ENCODE measurements at places on chromosomes 3 and 15. TPM values are rescaled to one million over a fixed set of nuclear protein-coding genes. Genes with fewer than 3 reads are reported as not detected.

DNA sequence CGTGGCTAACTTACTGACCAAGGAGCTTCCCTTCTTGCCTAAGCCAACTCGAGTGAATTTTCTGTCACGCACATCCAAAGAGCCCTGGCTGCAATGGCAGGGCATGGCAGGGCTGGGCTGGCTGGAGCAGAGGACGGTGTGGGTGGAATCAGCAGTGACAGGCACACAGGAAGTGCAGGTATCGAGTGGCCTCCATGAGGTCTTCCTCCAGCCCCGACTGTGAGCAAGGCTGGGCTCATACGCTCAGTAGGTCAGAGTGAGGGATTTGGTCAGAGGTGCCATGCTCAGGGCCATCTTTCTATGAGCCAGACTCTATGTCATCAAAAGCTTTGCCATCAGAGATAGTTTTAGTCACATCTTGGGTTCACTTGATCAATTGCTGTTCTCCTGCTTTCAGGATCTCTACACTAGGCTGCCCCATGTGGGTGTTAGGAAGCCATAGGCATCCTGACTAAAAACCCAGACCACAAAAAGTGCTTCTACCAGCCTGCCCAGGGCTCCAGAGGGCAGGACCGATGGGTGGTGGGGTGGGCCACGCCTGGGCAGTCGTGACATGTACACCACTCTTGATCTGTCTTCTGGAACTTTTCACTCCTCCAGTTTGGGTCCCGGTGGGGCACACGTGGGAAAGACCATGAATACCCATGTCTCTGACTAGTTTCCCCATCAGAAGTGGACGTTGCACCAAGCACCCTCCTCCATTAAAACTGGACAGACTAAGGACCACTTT, 22.6 kb upstream of the COMMD4 start:
- H3K4me3 ChIP-seq: no peak overlapping the region
- no peaks in the 10 kb centered on the region for H3K36me3 ChIP-seq
- no peaks in the 10 kb centered on the region for H3K4me1 ChIP-seq
- no peak for DNase-seq
- H3K27me3 ChIP-seq: peaks cover 20% of the 10 kb centered on the region

- H3K36me3 ChIP-seq: no peaks in the 10 kb centered on the region
- peak overlapping the region; percentile 40 for H3K4me3 ChIP-seq
- DNase-seq: peak; percentile 48
- H3K4me1 ChIP-seq: peaks cover 23% of the 10 kb centered on the region
Observed at GRCh38 chr15:31392761-31393401, 66.2 kb downstream of the KLF13 start.

Gene CMTM7
- total RNA-seq: 24.2 TPM

DNA sequence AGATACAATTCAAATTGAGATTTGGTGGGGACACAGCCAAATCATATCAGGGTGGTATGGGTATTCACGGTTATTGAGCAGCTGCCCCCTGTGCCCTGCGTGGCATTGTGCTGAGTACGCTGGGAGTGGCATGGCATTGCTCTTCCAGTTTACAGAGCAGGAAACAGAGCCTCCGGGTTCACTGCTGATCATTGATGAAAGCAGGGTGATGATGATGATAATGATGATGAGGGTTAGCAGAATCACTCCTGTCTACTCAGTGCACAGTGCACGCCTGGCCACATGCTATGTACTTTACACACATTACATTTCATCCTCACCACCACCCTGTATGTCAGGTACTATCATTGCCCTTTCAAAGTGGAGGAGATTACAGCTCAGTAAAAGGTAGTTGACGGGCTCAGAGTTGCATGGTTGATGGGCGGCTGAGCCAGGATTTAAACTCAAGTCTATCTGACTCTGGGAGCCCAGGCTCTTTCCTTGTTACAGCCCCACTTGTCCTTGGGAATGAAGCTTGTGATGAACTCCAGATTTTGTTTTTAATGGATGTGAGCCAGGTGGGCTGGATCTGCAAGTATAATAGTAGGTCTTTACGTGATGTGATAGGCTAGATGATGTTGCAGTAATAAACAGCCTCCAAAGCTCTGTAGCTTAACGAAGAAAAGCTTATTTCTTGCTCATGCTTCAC, 87.6 kb upstream of the MYZAP start:
- H3K36me3 ChIP-seq: no peaks in the 10 kb centered on the region
- no peak overlapping the region for H3K4me3 ChIP-seq
- H3K27ac ChIP-seq: peak overlapping the region; percentile 95
- H3K27me3 ChIP-seq: no peaks in the 10 kb centered on the region
- DNase-seq: peak; percentile 88
- peaks cover 85% of the 10 kb centered on the region for H3K4me1 ChIP-seq

DNA sequence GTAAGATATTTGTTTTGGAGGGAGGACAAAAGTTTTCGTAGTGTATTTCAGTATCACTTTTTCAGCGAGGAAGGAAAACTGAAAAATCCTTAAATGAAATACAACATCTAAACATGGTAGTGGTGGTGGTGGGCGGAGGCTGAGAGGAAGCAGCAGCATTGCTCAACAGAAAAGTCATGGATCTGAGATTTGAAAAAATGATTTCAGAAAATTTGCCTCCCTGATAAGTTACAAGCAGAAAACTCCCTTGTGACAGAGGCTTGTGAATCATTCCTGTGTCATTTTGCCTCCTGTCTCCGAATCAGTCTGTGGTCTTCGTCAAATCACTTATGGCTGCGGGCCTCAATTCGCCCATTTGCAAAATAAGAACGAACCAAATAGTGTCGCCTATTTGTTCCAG, 965 bp upstream of the CRBN start:
- H3K4me1 ChIP-seq: peaks cover 7% of the 10 kb centered on the region
- no peak for DNase-seq
- no peaks in the 10 kb centered on the region for H3K36me3 ChIP-seq
- no peak overlapping the region for H3K4me3 ChIP-seq

Measured in cardiac muscle cell (in vitro differentiated cells and primary cell).